Activated CD4-positive, alpha-beta T cell treated with anti-CD3 and anti-CD28 coated beads for 24 hours (primary cell): ENCODE measurements at places on chromosomes 4 and X.

- no peak for DNase-seq
These were observed 14.8 kb downstream of the AMTN start for GRCh38 chr4:70533211-70533610.

GRCh38 chrX:12702509-12703091 lies 88.6 kb upstream of the PRPS2 start:
- DNase-seq, result no peak

GRCh38 chr4:101693842-101694398 lies 96.6 kb upstream of the BANK1 start:
- DNase-seq, result no peak

DNA sequence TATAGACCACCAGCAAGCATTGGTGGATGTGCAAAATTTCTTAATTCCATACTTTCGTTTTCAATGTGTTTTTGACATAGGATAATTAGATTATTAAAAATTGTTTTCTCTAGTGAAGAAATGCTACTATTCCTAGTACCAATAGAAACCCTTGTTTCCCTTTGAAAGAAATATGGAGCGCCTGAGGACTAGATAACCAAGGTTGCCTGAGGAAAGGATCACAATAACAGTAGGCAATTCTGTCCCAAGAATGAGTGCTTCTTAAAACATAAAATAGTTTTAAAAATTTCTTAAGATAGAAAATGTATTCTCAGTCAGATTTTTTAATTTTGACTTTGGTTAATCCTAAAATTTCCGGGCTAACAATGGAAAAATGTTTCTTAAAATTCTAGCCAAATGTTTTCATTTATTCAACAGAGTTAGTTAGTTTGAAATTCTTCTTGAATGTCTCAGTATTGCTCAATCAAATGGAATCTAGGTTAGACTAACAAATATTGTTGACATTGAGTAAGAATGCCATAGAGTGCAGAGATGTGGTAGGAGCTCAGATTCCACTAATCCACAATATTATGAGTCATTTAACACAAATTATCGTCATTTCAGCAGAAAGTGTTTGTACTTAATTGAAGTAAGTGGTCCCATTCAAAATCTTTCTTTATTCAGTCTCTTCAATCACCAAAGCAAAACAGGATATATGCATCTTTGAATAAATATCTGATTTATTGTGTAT lies 666.0 kb downstream of the GRID2 start:
- no peak for DNase-seq

- no peak for DNase-seq
These were observed 147.7 kb downstream of the CPEB2 start for GRCh38 chr4:15149839-15150592.
